ENCODE measurements at places on chromosomes 13 and 19.

GRCh38 chr19:16394681-16395375 lies 70.2 kb downstream of the KLF2 start:
- no peak for DNase-seq

- DNase-seq: no peak
Measured at GRCh38 chr19:15072930-15073647, 8.9 kb upstream of the OR1I1 start.

DNA sequence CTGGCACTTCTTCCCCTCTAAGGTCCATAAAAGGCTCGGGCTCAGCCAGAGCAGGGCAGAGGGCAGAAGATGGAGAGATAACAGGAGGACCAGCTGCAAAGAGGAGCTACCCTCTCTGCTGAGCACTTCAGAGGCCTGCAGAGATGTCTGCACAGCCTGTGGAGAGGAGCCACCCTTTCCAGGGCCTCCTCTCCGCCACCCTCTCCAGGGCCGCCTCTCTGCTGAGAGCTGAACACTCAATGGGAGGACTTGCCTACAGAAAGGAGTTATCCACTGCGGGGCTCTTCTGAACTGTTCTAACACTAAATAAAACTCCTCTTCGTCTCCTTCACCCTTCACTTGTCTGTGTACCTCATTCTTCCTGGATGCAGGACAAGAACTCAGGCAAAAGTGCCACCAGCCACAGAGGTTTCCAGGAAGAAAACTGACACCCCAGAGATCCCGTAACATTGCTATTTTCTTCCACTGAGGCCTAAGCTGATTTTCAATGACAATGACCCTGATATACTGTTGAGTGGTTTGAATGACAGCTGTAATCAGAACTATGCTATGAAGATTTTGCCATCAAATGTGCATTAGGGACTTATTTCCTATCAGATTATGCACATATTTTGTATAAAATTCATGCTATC lies 16.2 kb upstream of the TSC22D1 start:
- no peak for DNase-seq

DNA sequence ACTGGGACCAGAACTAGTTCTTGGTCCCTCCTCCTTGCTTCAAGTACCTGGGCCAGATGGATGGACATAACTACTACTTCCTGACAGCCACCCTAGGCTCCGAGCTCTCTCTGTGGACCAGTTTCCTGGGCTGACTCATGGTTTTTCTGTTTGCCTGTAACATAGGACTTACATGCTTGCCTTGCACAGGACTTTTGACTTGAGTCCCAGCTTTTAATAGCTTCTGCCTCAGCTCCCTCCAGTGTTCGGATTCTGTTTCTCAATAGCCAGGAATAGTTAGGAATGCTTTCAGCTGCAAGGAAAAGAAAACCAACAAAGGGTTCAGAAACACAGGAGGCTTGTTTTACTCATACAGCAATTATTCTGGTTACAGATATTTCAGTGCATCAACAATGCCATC lies 405.9 kb downstream of the ZNF536 start:
- DNase-seq: no peak

DNA sequence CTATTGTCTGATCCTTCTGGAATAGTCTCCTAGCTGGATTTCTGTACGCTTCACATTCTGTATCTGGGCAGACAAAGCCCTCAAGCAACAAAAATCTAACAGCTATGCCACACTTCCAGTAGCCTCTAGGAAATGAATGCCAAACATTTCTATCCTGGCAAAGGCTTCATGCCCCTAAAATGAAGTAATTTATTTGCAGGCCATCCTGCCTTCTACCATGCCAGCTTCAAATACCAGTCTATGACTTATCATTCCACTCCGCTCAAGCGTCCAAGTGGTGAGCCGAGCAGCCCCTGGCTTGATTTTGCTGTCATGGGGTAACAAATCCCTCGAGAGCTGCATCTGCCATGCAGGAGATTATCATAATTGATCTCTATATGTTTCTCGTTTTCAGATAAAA lies 86.9 kb downstream of the LHFPL6 start:
- no peak for DNase-seq

DNA sequence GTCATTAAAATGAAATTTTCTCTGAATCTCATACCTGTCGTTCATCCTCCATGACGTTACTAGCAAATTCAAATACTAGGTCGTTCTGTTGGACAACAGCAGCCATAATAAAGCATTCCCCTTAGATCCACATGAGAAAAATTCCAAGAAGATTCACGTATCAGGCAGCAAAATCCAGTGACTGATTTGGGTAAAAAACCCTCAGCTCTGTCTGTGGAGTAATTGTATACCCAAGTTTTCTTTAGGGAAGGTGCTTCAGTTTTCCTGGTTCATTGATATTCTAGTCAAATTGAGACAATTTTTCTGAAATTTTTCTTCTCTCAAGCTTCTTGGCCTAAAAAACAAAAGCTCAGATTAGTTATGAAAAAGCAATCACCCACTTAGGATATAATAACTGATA lies 37.2 kb downstream of the ELF1 start:
- no peak for DNase-seq

Data from mesothelial cell of epicardium (in vitro differentiated cells).